Epithelial cell of proximal tubule (primary cell): ENCODE measurements at places on chromosomes 16 and 17.

DNA sequence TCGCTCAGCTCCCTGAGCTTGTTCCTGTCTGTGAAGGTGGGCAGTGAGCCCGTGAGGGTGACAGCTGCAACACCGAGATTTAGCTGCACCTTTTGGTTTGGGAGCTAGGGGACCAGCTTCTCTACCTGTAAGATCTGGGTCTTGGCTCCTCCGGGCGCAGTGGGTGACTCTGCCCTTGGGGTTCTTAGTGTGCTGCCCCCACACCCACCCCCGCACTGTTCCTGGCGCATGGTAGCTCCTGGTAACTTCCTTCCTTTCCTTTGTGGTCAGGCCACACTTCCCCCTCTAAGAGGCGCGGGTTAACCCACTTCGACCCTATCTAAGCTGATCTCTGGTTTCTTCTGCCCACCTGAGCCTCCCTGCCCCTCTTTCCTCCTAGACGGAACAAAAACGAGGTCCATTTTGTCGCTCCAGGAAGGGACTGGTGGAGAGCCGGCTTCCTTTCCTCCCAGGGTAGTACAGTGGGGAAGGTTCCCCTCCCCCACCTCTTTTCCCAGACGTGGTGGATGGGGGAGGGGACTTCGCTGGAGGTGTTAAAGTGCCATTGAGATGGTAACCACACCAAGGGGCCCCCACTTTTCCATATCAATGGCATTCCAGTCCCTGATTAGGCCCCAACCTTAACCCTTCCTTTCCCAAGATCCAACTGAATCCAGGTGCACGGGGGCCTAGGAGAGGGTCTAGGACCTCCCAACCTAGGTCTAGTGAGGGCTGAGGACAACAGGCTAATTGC is 4.6 kb upstream of the CLDN9 start:
- no peak for DNase-seq

DNA sequence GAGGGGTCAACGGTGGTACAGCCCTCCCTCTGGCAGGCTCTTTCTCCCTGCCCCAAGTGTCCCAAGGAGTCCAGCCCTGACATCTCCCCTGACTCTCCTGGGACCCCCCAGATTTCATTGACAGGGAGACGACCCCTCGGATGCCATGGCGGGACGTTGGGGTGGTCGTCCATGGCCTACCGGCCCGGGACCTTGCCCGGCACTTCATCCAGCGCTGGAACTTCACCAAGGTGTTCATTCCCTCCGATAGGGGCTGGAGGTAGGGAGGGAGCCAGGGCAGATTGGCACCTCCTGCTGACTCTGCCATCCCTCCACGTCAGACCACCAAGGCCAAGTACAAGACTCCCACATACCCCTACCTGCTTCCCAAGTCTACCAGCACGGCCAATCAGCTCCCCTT is 9.9 kb downstream of the PLD2 start:
- no peak for DNase-seq

DNA sequence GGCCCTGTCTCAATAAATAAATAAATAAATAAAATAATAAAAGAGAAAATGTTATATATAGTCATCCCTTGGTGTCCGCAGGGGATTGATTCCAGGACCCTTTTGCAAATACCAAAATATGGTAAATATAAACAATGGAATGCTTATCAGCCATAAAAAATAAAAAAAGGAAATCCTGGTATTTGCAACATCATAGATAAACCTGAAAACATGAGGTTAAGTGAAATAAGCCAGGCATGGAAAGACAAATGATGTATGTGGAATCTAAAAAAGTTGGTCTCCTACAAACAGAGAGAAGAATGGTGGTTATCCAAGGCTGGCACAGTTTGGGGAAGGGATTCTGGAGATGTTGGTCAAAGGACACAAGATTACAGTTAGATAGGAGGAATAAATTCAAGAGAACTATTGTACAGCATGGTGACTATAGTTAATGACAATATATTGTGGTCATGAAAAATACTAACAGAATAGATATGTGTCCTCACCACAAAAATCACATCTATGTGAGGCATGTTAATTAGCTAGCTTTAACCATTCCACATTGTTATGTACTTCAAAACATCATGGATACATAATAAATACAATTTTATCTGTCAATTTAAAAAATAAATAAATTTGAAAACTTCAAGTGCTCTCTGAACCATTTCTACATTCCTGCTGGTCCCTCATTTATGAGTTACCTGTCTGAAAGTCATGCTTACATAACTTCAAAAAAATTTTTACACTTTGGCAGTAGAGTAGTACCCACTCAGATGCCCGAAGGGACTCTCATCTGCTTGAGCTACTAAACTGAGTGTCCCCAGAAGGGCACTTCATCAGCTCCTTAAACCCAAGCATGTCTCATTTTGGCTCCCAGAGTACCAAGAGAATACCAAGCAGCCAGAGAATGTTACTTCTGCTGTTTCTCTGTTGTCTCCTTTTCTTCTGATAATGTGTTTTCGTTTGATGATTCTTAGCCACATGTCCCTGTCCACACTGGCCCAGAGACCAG is 26.6 kb downstream of the N4BP1 start:
- no peak for DNase-seq

DNA sequence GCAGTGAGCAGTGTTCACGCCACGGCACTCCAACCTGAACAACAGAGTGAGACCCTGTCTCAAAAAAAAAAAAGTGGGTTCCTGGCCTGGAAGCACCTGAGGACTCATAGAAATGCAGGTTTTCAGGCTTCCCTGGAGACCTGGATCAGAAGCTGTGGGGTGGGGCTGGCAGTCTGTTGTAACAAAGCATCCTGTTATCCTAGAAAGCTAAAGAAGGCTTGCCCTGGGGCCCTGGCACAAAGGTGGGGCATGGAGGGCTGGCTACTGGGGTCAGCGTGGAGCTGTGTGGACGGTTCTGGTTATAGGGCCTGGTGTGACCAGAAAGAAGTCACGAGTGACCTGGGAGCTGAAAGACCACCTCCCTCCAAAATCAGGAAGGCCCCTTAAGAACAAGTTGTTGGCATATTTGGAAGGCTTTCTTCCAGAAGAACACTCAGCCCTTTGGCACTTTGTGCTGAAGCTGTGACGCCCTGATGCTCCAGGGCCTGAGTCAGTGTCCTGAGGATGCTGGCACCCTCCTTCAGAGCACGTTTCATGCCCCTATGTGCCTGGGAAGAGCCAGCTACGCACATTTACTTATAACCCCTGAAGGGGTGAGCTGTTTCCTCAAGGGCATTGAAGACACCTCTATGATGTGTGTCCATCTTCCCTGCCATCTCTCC is 6.2 kb downstream of the CRISPLD2 start:
- no peak for DNase-seq

GRCh38 chr16:65059406-65059980 is 62.4 kb downstream of the CDH11 start:
- no peak for DNase-seq

DNA sequence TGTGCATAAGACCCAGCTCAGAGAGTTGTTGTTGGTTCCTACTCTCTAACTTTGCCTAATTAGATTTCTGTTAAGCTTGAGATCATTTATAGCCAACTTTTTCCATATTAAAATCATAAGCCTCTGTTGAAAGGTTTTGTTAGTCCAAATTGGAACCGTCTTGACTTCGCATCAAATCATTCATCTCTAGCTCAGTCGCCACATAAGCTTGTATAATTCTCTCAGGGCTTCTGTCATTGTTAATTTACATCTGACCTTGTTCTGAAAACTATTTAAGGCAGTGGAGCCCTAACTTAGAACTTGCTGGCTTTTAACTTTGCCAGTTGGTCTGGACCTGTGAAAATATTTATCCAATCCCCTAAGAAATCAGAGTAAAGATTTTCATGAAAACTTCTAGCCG is 107.2 kb downstream of the PITPNC1 start:
- DNase-seq = no peak

DNA sequence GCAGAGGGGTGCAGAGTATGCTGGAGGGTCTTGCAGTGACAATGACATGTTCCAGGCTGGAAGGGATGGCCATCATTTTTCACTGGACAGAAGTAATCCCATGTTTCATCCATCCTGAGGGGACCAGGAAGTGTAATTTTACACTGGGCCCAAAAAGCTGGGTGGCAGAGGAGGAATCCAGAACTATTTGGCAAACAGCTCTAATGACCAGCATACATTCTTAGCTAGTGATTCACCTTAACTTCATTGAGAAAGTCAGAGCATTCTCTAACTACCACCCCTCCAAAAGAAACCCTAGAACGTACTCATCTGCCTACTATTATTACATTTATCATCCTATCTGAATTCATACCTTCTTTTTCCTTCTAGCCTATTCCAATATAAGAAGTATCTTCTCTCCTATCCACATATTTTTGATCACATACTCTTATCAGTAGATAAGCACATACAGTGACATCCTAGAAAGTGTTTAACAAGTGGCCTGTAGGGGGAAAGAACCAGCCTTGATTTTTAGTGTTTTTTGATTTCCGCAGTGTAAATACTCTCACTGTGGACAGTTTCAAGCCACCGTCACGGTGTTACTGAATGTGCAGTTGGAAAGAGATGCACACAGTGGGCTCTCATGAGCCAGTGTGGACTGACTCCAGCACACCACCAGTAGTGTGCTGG is 118.1 kb downstream of the FTO start:
- DNase-seq = peak; percentile 23

GRCh38 chr16:4831616-4832015 is 15.5 kb downstream of the GLYR1 start:
- DNase-seq = no peak

DNA sequence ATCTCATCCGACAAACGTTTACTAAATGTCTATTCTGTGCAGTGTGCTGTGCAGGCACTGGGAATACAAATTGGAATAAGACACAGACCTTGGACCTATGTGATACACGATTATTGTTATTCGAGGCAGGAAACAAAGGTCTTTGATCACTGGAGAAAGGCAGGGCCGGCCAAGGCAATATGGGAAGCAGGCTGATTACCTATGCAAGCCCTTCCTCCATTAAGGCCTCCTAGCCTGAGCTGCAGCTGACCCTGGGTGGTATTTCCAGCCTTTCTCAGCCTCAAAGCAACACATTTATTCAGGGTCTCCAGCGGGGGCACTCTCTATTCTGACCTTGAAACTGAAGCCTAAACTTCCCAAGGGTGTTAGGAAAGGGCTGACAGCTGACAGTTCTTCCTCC is 13.4 kb downstream of the ST6GALNAC1 start:
- DNase-seq = no peak

GRCh38 chr17:292531-293382 is 59.9 kb downstream of the RPH3AL start:
- DNase-seq = no peak

DNA sequence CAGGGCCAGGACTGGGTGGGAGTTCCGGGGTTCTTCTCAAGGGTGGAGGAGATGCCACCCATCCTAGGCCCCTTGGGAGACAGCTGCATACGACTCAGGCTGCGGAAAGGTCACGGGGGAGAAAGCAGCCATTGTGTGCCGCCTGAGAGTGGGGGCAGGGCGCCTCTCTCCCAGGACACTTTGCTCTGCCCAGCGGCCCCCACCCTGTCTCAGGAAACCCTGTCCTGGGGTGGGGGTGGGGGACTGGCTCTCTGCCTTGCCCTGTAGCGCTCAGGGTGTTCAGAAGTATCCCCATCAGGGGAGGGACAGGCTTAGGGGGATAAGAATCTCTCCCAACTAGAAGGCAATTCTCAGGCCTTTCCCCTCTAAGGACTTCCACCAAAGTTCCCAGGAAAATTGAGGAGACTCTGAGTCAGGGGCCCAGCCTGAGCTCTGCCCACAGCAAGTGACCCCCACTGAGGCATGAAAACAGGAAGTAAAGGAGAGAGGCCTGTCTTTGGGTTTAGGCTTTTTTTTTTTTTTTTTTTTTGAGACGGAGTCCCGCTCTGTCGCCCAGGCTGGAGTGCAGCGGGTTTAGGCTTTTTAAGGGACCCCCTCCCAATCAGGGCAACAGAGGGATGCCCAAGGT is 4.9 kb downstream of the GIT1 start:
- DNase-seq = no peak

DNA sequence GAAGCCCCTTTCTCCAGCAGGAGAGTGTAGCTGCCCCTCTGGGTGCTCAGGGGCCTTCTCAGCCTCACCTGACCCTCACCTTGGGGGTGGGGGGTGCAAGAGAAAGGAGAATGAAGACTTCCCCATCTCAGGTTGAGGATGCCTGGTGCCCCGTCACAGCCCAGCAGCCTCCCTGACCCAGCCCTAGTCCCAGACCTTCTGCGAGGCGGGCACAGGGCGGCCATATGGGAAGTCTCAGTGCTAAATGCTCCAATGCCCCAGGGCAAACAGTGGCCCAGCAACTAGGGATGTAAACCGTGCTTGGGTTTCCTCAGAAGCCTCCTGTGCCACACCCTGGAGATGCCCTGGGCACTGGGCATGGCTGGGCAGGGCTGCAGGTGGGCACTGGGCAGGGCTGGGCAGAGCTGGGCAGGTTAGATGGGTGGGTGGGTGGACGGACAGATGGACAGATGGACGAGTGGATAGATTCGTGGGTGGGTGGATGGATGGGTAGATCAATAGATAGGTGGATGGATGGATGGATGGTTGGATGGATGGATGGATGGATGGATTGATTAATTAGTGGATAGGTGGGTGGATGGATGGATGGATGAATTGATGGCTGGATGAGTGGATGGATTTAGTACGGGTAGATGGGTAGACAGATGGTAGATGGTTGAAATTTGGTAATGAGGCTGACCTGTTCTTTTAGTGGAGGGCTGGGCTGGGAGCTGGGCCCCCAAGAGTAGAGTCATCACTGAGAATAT is 16.8 kb downstream of the TPSD1 start:
- no peak for DNase-seq

DNA sequence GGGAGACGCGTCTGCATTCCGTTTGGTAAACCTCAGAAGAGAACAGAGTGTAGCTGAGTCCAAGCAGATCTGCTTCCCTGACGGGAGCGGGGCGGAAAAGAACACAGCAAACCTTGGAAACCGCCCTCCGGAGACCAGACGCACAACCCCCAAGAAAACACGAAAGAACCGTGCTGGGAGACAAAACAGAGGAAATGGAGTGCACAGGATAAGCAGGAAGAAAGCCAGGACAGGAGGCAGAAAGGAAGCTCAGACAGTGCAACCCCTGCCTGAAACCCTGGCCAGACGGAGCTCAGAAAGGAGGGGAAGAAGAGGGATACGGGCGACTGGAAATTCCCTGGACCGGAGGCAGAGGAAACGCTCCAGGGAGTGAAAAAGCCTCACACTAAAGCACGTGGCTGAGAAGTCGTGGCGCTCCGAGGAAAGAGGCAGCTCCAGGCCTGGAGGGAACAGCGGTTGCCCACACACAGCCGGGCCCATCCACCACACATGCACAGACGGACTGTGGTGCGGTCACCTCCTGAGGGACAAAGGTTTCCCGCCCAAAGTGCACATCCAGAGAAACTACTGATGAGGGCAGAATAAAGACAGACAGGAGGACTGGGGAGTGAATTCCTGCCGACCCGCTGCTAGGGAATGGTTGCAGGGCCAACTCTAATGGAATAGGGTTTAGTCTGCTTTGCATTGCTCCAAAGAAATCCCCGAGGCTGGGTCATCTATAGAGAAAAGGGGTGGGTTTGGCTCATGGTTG is 10.2 kb downstream of the DPEP1 start:
- no peak for DNase-seq

GRCh38 chr17:16878606-16879005 is 93.3 kb downstream of the TNFRSF13B start:
- no peak for DNase-seq
